GM12864 (cell line): ENCODE measurements at places on chromosomes 1 and 21.

GRCh38 chr1:191888996-191889622 is 269.2 kb upstream of the RGS18 start:
- DNase-seq = no peak

GRCh38 chr1:47759936-47760629 is 237.1 kb downstream of the TRABD2B start:
- DNase-seq = no peak

DNA sequence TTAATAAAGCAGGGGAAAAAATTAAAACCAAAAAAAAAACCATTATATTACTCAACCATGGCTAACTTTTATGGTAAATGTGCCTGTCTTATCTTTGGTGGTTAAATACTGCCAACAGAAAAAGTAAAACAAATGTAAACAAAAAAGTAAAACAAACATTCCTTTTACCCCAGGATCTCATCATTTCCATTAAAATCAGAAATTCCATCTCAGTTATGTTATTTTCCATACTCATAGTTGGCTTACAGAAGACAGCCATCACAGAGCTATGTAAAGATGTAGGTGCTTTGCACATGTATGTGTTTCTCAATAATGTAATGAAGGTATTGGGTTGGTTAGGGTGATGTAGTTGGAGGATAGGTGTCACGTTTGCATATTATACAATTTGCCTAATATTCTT is 185.0 kb downstream of the KCNK2 start:
- no peak for DNase-seq

DNA sequence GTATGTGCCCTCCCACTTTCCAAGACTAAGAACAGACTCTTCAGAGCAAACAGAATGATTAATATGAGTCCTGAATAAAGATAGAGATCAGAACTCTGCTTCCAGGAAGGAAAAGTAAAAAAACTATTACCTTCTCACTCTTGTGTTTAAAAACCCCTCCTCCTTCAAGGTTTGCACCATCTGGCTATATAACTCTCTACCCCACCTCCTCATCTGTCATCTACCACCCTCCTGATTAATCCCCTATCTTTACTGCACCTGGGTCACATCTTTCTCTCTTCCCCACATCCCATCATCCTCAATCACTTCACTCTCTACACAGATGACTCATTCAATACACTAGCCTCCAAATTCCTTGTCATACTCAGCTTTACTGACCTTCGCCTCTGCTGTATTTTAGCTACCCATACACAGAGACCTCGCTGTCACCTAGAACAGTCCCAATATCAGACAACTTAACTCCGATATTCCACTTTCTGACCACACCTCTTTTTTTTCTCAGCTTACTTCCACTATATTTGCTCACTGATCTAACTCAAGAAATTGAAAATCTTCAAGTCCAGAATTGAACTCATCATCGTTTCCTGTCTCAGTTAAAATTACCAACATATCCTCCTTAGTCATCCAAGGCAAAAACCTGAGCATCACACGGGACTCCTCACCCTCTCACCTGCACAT is 3.7 kb downstream of the SCMH1 start:
- no peak for DNase-seq

DNA sequence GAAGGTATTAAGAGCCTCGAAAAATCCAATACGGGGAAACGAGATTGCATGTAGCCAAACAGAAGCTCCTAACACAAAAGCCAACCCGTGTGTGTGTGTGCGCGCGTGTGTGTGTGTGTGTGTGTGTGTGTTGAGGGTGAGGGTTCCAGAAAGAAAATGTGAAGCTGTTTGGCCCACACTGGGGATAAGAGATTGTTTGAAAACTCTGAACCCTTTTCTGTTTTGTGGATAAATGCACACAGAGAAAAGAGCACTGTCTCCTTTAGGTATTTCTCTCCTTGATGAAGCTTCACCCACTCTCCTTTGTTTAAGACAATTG is 1.9 kb downstream of the WLS start:
- no peak for DNase-seq

DNA sequence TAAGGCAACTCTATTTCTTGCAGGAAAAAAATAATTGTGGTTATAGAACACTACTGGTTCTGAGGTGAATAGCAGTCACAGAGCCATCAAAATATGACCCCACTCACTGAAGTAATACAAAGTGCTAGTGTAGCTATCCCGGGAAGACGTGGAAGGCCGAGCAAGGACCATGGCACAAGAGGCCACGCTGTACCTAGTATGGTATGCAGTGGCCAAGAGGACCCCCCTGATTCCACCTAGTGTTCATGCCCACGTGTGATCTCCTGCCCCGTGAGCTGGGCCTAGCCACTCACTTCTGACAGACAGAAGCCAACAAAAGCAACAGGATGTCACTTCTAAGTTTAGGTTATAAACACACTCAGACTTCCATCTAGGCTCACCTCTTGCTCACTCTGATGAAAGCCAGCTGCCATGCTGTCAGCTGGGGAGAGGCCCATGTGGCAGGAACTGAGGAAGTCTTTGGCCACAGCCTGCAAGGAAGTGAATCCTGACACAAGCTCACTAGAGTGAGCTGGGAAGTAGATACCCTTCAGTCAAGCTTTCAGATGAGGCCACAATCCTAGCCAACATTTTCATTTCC is 21.7 kb upstream of the LSS start:
- DNase-seq = no peak

DNA sequence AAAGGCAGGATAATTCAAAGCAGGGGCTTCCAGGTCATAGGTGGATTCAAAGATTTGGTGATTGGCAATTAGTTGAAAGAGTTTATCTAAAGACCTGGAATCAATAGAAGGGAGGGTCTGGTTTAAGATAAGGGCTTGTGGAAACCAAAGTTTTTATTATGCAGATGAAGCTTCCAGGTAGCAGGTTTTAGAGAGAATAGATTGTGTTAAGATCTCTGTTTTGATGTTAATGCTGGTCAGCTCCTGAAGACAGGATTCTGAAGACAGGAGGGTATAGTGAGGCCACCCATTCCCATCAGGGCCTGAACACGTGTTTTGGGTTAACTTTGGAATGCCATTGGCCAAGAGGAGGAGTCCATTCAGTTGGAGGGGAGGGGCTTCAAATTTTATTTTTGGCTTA is 6.1 kb upstream of the PTBP2 start:
- no peak for DNase-seq

DNA sequence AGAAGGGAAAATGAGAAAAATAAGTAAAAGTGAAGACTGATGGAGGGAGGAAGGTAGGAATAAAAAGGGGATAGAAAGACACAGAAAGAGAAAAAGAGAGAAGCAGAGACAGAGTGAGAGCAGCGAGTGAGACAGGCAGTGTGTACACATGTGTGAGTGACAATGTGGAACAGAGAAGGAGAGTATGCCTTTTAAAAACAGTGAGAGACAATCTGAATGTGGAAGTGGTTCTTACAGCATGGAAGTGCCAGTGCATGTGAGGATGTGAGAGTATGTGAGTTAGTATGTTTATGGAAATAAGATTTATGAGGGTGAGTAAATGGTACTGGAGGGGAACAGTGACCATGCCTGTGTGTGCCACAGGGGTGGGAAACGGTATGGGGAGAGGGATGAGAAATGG is 1.2 kb downstream of the NEGR1 start:
- no peak for DNase-seq

DNA sequence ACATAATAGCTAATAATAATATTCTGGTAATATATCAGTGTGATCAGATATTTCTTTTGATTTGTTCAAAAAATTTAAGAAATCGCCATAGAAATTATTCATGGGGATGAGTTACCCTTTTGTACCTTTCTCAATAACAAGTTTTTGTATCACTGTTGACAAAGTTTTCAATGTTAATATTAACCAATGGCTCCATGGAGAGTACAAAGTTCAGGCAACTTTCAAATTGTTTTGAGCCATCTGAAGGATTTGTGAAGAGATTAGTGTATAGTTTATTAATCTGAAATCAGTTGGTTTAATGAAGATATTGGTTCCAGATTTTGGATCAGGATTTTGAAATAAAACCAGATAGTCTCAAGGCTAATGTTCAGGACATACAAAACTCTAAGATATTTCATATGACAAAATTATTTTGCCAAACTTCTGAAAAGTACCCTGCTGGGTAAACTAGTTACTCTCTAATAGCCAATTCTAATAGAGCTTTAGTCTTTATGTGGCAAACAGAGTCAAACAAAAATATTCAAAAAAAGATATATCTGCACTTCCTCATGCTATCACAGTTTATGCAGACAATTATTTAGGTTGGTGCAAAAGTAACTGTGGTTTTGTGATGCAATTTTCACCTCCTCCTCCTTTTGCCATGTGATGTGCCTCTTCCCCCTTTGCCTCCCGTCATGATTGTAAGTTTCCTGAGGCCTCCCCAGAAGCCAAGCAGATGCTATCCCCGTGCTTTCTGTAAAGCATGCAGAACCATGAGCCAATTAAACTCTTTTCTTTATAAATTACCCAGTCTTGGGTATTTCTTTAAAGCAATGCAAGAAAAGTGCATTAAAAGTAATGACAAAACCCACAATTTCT is 1105.0 kb downstream of the PLA2G4A start:
- no peak for DNase-seq

- no peak for DNase-seq
Observed at GRCh38 chr1:97365026-97365425, 555.8 kb downstream of the DPYD start.

DNA sequence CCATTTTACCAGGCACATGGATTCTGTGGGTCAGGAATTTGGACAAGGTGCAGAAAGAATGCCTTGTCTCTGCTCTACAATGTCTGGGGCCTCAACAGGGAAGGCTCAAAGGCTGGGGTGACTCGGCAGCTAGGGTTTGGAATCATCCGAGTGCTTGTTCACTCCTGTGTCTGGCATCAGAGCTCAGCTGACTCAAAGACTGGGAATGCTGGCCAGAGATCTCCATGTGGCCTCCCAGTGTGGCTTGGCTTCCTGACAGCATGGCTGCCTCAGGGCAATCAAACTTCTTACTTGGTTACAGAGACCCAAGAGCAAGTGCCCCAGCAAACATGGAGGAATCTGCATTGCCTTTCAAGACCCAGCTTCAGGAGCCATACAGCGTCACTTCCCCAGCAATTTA is 110.5 kb downstream of the TOMM20 start:
- no peak for DNase-seq

DNA sequence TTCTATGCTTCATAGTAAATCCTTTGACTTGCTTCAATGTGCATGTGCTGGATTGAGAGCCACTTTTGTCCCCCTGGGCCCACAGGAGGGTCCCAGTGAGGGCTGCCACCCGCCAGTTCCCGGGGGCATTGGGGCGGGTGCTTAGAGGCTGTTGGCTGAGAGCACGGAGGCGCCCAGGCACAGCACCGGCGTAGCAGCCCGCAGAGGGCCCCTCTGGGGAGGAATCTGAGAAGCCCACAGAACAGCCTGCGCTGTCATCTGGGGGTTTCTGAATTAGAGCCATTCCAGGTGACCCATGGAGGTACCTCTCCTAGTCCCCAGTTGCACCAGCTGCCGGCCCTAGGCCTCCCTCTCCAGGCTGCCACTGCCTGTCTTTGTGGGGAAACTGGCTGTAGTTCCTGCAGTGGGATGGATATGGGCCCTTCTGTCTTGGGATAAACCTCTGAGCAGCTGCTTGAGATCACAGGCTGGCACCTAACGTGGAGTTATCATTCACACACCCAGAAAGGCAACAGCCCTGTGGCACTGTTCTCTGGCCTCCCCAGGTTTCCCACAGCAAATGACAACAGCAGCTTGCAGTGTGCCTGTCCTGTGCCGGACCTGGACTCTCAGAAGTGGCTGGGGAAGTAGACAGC is 39.5 kb downstream of the TMEM51 start:
- DNase-seq = no peak

DNA sequence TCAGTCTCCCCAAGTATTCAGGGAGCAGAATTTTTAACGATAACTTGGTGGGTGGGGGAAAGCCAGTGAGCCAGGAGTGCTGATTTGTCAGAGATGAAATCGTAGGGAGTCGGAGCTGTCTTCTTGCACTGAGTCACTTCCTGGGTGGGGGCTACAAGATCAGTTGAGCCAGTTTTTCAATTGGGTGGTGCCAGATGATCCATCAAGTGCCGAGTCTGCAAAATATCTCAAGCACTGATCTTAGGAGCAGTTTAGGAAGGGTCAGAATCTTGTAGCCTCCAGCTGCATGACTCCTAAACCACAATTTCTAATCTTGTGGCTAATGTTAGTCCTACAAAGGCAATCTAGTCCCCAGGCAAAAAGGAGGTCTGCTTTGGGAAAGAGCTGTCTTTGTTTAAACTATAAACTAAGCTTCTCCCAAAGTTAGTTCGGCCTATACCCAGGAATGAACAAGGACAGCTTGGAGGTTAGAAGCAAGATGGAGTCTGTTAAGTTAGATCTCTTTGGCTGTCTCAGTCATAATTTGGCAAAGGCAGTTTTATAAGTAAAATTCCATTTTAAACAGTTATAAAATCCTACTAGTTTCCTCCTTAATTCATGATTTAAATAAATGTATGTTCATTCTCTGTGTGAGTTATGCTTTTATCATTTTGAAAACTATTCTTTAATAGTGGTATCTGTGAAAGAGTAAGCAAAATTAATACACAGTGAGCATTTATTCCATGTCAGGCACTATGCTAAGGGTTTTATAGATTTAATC is 51.7 kb downstream of the SLC16A1 start:
- DNase-seq = peak; percentile 8

- no peak for DNase-seq
Observed at GRCh38 chr1:206540044-206540780, 32.9 kb downstream of the RASSF5 start.

DNA sequence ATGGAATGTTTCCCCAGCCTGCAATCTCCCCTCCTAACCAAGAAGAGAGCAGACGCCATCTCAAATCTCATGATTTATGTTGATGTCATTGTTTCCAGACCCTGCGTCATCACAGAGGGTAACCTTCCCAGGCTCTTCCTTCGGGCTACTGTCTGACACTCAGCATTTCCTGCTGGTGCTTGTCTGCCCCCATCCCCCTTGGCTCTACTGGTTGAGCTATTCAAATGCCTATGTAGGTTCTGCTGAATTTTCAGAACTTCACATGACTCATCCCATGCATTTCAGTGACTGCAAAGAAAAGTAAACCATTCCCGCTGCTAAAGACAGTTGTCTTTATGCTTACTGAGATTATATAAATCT is 24.8 kb upstream of the ITPKB start:
- DNase-seq = no peak

- DNase-seq = no peak
Observed at GRCh38 chr1:100107696-100108095, 25.0 kb downstream of the SASS6 start.
